Mucosa of descending colon (tissue), 3 donors: ENCODE measurements at places on chromosomes 4 and X. TPM values are rescaled to one million over a fixed set of nuclear protein-coding genes. Genes with fewer than 3 reads are reported as not detected.

PNMA6A gene
- 2.6 TPM for total RNA-seq

GLUD2 gene
- 0.14 TPM for total RNA-seq

EGFL6 gene
- total RNA-seq, result 0.29 TPM

MAP3K15 gene
- not detected for total RNA-seq

CYP4V2 gene
- 50.8 TPM for total RNA-seq

PTTG2 gene
- total RNA-seq, result 2.5 TPM

CLNK gene
- total RNA-seq, result 0.27 TPM

FABP2 gene
- total RNA-seq, result 48.6 TPM

TMPRSS11B gene
- not detected for total RNA-seq

KIF4A gene
- 3.1 TPM for total RNA-seq

GPR82 gene
- total RNA-seq, result 1.3 TPM

NPY2R gene
- 1.7 TPM for total RNA-seq

DMP1 gene
- total RNA-seq, result not detected

C4orf36 gene
- total RNA-seq, result 0.96 TPM

PCDH18 gene
- 35.2 TPM for total RNA-seq

IL13RA2 gene
- total RNA-seq, result not detected

ZNF630 gene
- total RNA-seq, result 4.8 TPM

FAM114A1 gene
- total RNA-seq, result 62.5 TPM

NAA10 gene
- 68.9 TPM for total RNA-seq

AMER1 gene
- 2.9 TPM for total RNA-seq

ANK2 gene
- total RNA-seq, result 7.6 TPM

DTHD1 gene
- 0.55 TPM for total RNA-seq

OR13H1 gene
- total RNA-seq, result not detected

ZIC3 gene
- total RNA-seq, result not detected

RASL11B gene
- 0.76 TPM for total RNA-seq

MAGEA12 gene
- not detected for total RNA-seq

GPRASP1 gene
- 29.6 TPM for total RNA-seq

MAGEA3 gene
- total RNA-seq, result not detected

GRXCR1 gene
- total RNA-seq, result not detected

IGFBP7 gene
- total RNA-seq, result 225 TPM

DMRTC1B gene
- total RNA-seq, result not detected

ALPK1 gene
- total RNA-seq, result 39.8 TPM

ERCC6L gene
- 0.64 TPM for total RNA-seq

SLC9B1 gene
- not detected for total RNA-seq

PHEX gene
- total RNA-seq, result not detected

LDB2 gene
- total RNA-seq, result 4.7 TPM
